Calu3 (cell line): ENCODE measurements at places on chromosomes 7 and 10. TPM values are rescaled to one million over a fixed set of nuclear protein-coding genes. Genes with fewer than 3 reads are reported as not detected.

- DNase-seq, result peak; percentile 84
These were observed 84.7 kb downstream of the SNX10 start for GRCh38 chr7:26376175-26376917.

Gene VWDE
- total RNA-seq, result 20.2 and 21.3 TPM in 2 replicates

DNA sequence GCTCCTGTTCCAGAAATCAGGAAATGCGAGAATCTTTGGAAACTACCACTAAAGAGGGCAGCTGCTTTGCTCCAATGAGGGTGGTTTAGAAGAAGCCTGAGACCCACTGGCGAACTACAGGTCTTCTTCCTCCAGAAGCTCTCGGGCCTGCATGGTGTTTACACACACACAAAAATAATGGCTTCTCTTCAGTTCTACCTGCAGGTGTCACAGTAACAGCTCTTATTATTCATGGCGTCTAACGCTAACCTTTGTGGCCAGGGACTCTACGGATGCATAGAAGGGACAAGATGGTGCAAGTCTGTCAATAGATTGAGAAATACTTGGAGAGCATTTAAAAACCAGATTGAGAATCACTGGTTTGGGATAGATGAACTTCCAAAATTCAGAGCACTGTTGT lies 22.4 kb downstream of the GPR141 start:
- DNase-seq, result no peak

- no peak for DNase-seq
These were observed 99.9 kb upstream of the ZNF32 start for GRCh38 chr10:43748560-43748959.

DNA sequence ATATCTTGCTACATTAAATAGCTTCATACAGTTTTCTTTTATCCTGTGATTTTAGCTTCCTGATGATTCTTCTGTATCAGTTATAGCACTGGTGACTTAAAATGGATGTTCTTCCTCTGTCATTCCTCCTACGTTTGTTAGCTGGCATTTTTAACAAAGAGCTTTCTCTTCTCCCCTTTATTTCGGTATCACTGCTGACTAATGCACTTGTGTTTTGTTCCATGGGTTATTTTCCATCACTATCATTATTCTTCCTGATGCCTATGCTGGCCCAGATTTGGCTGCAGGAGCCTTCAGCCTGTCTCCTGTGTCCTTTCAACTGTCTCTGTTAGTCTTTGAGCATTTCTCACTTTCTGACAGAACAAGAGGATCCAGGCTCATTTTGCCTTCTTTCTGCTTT lies 13.1 kb downstream of the BMS1 start:
- no peak for DNase-seq

Gene ENO4
- 0.12 TPM in 1 of 2 replicates, not detected in the other for total RNA-seq

DNA sequence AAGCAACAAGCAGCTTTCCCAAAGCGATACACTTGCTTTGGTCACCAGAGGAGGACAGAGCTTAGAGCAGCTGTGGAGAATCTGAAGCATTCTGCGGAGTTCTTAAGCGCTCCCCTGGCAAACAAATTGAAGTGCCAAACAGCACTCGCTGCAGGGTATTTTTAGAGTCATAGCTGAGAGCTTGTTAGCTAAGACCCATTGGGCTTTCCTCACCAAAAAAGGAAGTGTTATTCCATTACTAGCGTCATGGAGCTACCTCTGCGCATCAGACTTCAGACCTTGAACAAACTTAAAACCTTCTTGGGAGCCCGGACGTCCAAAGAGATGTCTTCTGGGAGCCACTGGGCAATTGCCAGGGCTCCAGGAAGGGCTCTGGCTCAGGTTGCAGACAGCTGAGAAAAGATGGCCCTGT lies 23.2 kb upstream of the BMPR1A start:
- no peak for DNase-seq

Gene GRID1
- 0.10 TPM in 1 of 2 replicates, not detected in the other for total RNA-seq

DNA sequence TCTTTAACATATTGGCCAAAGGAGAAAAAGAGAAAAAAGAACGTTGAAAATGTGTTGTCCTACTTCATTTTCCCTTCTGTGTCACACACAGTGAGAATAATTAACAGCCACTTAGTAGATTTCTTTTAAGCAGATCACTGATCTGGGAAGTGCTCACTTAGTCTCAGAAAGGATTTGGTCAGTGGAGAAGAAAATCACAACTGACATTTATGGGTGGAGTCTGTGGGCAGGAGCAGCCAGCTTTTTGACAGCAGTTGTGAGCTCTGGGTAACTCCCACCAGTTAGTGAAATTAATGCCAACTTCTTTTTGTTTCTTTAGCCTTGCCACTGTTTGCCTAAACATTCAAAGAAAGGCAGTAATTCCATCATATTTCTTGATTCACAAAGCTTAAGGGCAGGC lies 49.7 kb downstream of the CDK14 start:
- DNase-seq, result no peak

GRCh38 chr7:142787034-142787768 lies 16.4 kb downstream of the PRSS2 start:
- no peak for DNase-seq

Gene CALU
- 115 and 154 TPM in 2 replicates for total RNA-seq

GRCh38 chr7:47377741-47378140 lies 204.2 kb downstream of the TNS3 start:
- DNase-seq, result no peak

DNA sequence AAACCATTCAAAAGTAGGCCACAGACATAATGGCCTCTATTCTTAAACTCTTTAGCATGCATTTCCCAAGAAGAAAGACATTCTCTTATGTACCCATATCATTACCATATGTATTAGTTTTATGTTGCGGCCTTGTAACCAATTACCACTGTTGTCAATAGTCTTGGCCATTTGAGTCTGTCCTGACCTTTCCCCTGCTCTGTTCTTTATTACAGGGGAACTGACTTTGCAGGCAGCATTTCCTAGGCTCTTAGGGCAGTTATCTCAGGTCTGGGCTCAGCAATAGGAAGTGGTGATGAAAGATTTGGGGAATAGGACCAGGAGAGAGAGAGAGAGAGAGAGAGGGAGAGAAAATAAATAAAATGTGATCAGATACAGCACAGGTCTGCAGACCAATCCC lies 194.5 kb upstream of the LRGUK start:
- DNase-seq, result no peak

Gene ABCB1
- 5.7 and 15.8 TPM in 2 replicates for total RNA-seq

GRCh38 chr10:110040767-110041478 lies 33.1 kb downstream of the ADD3 start:
- no peak for DNase-seq

DNA sequence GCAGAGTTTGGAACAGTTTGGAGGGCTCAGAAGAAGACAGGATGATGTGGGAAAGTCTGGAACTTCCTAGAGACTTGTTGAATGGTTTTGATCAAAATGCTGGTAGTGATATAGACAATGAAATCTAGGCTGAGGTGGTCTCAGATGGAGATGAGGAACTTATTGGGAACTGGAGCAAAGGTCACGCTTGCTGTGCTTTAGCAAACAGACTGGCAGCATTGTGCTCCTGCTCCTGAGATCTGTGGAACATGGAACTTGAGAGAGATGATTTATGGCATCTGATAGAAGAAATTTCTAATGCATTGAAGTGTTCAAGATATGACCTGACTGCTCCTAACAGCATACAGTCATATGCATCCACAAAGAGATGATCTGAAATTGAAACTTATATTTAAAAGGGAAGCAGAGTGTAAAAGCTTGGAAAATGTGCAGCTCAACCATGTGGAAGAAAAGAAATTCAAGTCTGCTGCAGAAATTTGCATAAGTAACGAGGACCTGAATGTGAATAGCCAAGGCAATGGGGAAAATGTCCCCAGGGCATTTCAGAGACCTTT lies 186.9 kb upstream of the PHYHIPL start:
- no peak for DNase-seq

DNA sequence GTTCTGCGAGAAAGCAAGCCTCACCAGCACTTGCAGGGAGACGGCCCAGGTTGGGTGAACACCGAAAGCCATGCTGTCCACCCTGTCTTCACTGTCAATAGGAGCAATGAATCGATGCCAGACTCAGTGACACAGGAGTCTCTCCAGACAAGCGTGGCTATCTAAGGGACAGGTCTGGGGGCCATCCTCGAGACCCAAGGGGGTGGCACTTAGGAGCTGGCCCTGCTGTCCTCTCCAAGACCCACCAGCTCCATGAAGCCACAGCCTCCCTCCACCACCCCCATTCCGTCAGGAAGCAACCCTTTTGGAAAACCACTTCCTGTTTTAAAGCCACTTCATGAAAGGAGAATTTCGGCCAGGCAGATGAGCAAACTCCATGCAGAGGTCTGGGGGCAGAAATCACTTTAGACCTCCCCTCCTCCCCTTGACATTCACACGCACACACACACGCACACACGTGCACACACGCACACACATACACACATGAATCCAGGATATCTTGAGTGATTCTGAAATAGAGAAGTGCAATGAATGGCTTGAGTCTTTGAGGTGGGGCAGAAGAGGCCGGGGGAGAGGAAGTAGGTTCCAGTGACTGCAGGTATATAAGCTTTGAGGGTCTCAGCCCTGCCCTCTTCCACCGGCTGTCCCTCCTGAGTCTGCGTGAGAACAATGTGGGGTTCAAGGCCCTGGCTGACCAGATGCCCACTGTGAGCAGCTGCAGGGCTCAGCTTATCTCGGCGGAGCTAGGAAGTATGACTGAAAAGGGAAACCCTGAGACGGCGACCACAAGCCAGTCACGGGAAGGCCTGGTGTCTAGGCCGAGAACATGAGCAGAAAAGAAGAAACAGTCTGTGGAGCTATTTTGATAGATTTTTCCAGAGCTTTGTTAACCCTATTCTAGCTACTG lies 25.0 kb downstream of the RGS10 start:
- no peak for DNase-seq

GRCh38 chr10:49001402-49001801 lies 61.8 kb upstream of the LRRC18 start:
- no peak for DNase-seq

GRCh38 chr10:4865945-4866661 lies 40.1 kb downstream of the AKR1E2 start:
- DNase-seq, result no peak

DNA sequence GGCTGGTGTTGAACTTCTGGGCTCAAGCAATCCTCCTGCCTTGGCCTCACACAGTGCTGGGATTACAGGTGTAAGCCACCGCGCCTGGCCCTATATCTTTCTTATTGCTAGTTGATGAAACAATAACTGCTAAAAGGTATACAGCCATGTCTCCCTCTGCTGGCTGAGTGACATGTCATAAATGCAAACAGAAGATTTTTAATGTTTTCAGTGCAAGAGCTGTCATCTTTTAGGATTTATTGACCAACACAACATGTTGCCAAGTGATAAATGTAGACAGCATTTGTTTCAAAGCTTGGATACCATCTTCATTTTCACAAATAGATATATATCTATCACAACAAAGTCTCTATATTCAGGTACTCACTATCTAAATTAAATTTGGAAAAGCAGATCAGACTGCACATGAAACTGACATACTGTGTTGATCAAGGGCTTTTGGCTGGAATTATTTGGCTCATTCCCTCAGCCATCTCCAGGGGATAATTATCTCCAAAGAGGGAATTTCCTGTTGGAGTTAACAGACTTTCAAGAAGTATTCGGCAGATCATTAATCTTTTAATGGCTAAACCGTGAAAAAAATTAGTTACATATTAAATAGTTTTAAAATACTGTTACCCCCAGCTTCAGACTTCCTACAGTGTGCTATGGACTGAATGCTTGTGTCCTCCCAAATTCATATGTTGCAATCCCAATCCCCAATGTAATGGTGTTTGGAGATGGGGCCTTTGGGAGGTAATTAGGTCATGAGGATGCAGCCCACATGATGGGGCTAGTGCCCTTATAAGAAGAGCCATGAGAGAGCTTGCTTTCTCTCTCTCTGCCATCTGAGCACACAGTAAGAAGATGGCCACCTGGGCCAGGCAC lies 41.3 kb upstream of the SRPK2 start:
- peak; percentile 50 for DNase-seq

Gene COMTD1
- total RNA-seq, result 52.4 and 67.6 TPM in 2 replicates

DNA sequence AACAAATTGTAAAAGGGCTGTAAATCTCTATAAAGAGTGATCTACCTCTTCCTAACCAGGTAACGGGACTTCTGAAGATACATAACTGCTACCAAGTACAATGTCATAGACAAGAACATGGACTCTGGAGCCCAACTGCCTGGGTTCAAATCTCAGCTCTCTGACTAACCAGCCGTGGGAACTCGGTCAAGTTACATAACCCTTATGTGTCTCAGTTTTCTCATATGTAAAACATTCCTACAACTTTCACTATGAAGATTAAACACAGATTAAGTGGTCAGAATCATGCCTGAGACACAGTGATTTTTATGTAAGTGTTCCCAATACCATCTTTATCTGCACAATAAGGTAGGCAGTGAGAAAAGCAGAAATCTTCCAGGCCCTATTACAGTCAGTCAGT lies 52.6 kb downstream of the ITGB1 start:
- DNase-seq, result no peak
